ENCODE measurements at places on chromosomes 5 and 9.

- no peak for DNase-seq
Measured at GRCh38 chr5:154410008-154410407, 35.8 kb upstream of the SAP30L start.

- DNase-seq = no peak
Measured at GRCh38 chr9:26725573-26725972, 167.0 kb downstream of the CAAP1 start.

DNA sequence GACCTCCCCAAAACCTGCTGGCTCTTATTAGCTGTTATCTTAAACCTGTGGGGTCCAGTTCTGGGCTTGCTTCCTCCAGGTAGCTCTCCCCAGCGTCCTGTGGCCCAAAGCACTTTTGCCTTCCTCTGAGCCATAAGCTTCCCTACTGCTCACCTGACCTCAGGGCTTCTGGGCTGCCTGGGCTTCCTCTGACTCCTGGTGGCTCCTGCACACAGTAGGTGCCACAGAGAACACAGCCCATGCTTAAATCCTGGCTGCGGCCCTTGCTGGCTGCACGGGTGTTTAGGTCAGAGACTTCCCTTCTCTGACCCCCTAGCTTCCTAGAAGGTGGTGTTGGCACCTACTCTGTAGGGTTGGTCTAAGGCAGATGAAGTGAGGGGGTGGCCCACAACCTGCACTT, 2.5 kb downstream of the RALGDS start:
- DNase-seq = no peak

DNA sequence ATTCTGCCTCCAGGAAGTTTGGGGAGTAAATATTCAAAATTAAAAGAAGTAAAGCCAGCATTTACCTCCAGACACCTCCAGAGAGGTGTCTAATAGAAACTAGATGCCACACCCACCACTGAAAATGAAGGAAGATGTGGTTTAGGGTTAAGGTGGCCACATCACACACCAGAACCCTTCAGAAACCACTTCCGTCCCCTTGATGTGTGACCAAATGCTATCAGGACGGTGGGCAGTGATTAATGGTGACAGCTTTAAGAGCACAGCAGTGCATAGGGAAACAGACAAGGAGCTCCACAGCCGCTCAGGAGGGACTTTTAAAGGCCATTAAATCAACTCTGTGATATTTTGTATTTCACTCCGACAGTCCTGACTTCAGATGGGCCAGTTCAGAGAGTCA, 295.2 kb downstream of the BRINP1 start:
- DNase-seq = no peak

DNA sequence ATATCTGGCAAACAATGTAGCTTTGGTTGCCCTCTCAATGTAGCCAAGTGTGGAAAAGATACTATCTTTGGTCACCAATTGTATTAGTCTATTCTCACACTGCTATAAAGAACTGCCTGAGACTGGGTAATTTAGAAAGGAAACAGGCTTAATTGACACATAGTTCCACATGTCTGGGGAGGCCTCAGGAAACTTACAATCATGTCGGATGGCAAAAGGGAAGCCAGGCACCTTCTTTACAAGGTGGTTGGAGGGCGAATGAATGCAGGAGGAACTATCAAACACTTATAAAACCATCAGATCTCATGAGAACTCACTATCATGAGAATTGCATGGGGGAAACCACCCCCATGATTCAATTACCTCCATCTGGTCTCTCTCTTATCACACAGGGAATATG, 133.1 kb upstream of the TBCA start:
- DNase-seq = no peak

GRCh38 chr5:93594591-93595419, 11.8 kb downstream of the NR2F1 start:
- no peak for DNase-seq

- no peak for DNase-seq
Measured at GRCh38 chr5:74279244-74279643, 361.3 kb downstream of the ENC1 start.

- DNase-seq = no peak
Measured at GRCh38 chr5:180670586-180671359, 21.4 kb upstream of the FLT4 start.

DNA sequence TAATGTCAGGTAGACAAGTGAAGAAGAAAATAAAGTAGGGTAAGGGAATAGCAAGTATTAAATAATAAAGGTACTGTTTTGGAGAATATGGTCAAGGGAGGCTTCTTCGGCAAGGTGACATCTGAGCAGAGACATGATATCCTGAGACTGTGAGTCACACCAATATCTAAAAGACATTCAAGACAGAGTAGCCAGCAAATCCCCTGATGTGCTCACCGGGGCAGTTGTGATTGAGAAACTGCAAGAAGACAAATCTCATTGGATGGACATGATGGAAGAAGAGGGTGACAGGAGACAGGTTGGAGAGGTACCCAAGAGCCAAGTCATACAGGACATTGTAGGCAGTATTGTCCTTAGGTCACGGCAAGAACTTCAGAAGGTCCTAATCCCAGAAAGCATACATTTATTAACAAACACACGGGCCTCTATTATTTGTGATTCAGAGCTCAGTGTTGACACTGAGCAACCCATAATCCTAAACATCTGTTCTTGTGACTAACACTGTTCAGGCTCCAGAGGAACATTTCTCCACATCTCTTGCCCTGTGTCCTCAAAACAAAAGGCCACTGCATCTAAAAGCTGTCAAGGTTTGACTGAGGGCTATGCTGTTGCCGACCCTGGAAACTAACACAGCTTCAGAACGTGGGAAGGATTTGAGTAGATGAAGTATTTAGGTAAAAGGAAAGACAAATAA, 258.7 kb upstream of the CLINT1 start:
- DNase-seq = no peak

GRCh38 chr5:24621792-24622191, 23.0 kb downstream of the CDH10 start:
- DNase-seq = no peak

DNA sequence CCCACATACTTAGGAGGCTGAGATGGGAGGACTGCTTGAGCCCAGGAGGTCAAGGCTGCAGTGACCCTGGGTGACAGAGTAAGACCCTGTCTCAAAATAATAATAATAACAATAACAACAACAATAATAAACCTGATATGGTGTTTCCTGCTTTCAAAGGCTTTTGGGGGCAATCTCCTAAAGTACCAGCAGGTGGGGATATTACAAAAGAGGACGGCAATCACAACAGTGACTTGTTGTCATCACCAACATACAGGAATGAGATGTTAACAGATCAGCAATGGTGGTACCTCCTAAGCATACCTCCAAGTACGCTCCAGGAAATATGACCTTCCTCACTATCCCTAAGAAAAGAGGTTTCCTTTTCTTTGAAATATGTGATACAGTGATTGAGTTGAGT, 91.1 kb upstream of the RNF180 start:
- no peak for DNase-seq

GRCh38 chr9:7983490-7983889, 183.9 kb upstream of the DMAC1 start:
- no peak for DNase-seq

DNA sequence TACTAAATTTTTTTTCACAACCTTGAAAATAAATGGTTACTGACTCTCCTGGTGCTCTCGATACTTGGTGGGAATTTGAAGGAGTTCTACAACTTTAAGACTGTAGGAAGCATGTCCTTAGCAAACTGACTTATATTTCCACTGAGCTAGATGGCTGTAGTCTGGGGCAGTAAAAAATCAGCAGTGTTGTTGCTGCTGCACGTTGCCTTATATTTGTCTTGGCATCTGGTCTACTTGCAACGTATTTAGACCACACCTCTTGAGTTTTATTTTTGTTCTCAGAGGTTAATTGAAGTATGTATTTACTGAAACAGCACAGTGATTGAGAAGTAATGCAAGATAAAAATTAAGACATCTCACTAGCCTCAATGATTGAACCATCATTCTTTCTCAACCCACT, 76.3 kb downstream of the ERMP1 start:
- no peak for DNase-seq

GRCh38 chr9:101443364-101443771, 7.8 kb upstream of the ALDOB start:
- DNase-seq = no peak

GRCh38 chr5:41770799-41771198, 99.4 kb downstream of the OXCT1 start:
- no peak for DNase-seq

DNA sequence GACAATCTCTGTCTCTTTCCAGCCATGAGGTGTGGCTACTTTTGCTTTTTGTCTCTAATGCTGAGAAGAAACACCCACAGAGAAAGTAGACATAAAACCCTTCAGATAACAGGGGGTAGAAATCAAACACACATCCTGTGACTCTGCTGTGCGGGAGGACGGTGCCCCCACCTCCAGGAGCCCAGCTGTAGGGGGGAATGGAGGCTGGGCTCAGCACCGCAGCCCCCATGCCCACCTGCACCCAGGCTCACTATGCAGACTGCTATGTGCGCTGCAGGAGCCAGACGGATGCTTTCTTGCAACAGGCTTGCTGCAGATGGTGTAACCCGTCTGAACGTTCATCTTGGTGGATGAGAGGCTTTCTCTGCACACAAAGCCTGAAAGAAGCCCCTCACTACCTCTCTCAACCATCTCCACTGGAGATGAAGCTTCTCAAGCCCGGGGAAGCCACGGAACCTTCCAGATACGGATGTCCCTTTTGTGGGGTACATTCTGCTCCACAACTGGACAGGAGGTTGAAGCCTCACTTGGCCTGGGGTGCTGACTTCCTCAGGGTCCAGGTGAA, 207.2 kb downstream of the GADD45G start:
- DNase-seq = no peak

- no peak for DNase-seq
Measured at GRCh38 chr9:967903-968641, 8.4 kb upstream of the DMRT3 start.

DNA sequence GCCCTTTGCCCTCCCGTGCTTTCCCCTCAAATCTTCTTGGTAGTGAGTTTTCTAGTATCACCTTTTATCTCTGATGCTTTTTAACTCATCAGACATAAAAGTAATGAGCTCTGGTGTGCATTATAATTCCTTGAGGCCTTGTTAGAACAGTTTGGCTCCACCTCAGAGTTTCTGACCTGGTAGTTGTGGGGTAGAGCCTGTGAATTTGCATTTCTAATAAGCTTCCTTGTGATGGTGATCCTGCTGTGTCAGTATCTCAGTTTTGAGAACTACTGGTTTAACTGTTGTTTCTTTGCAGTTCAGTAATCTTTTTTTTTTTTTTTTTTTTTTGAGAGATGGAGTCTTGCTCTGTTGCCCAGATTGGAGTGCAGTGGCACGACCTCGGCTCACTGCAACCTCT, 31.1 kb downstream of the UBE2D2 start:
- no peak for DNase-seq

DNA sequence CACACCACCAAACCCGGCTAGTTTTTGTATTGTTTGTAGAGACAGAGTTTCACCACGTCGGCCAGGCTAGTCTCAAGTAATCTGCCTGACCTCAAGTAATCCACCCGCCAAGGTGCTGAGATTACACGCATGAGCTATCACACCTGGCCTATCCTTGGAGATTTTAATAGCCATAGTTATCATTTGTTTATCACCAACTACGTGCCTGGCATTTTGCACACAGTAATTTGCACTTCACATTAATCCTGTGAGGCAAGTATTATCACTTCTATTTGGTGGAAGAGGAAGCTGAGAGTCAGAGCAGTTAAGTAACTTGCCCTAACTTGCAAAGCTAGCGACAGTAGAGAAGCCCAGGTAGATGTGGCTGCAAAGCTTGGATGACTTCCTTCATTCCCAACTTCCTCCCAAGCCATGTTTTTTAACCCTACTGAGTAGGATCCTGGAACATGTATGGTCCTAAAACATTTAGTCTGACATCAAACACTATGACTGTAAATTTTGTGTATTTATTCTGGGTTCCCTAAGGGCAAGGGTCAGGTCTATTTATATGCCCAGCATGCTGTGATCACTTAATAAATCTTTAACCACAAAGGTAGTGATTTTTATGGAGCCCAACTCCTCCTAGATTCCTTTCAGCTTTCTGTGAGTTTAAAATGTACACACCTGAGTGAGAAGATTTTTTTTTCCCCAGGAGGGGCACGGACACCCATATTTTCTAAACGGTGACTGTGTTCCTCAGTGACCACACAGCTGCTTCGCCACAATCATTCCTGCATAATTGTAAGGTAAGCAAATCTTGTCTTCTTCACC, 100.2 kb upstream of the RAI14 start:
- DNase-seq = no peak

GRCh38 chr9:128684325-128685199, 4.5 kb upstream of the SET start:
- peak; percentile 59 for DNase-seq

DNA sequence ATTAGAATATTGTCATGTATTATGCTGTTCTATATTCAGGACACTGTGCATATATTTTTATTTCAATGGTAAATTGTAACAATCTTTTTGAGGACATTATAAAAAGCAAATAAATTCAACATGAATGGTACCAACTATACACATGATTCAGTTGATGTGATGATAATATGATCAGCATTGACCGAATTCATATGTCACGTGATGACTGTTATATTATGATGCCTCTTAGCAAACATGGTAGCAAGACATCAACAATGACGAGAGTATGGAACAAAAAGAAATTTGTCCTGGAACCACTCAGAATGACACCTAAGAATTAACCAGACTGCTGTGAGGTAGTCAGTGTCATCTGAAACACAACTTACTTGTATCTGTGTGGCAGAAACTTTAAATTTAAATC, 161.5 kb upstream of the OR13F1 start:
- DNase-seq = no peak

- no peak for DNase-seq
Measured at GRCh38 chr5:36442352-36442751, 140.7 kb upstream of the RANBP3L start.

- DNase-seq = no peak
Measured at GRCh38 chr5:137621861-137622823, 113.7 kb downstream of the KLHL3 start.

- no peak for DNase-seq
Measured at GRCh38 chr5:11214864-11215644, 454.0 kb upstream of the DAP start.

GRCh38 chr5:38543074-38543473, 13.4 kb downstream of the LIFR start:
- DNase-seq = no peak

DNA sequence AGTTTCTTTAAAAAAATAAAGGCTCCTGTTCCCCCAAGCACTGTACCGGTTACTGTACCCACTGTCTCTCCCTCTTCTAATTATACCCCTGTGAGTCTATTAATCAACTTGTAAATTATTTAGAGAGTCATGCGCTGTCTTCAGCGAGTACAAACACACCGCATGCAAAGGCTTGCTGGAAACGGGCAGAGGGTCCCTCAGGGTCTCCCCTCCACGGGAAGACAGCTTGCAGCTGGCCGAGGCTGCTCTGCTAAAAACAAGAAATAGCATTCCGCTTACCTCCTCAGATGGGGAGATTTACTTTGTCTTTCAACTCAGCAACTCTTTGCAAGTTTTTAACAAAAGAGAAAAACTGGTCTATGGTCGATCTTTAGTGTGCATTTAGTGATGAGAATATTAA, 71.8 kb downstream of the AK8 start:
- no peak for DNase-seq

DNA sequence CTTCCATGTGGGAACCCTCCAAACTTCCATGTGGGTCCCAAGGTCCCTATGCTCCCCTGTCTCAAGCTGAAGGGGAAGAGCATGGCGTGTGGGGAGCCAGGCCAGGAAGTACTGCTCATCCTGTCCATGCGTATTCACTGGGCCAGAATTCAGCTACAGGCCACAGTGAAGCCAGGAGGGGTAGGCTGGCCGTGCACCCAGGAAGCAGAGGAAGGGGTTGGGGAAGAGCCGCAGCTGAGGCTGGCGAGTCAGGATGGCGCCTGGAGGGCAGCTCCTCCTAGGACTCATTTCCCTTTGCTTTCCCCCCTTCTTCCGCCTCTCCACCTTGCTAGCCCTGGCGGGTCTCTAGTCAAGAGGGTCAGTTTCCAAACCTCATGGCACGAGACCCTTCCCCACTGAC, 57.4 kb downstream of the ROPN1L start:
- no peak for DNase-seq

GRCh38 chr9:71665247-71665646, 103.1 kb downstream of the CEMIP2 start:
- no peak for DNase-seq

Measured in stimulated activated CD8-positive, alpha-beta memory T cell treated with anti-CD3 and anti-CD28 coated beads, Interleukin-7, amount 100 ng/mL, for 48 hours (primary cell).